ENCODE measurements at places on chromosomes 11 and 22.

GRCh38 chr22:33737662-33738061 is 182.6 kb downstream of the LARGE1 start:
- no peak for DNase-seq

- no peak for DNase-seq
These were observed 102.3 kb downstream of the NELL1 start for GRCh38 chr11:20771681-20772080.

DNA sequence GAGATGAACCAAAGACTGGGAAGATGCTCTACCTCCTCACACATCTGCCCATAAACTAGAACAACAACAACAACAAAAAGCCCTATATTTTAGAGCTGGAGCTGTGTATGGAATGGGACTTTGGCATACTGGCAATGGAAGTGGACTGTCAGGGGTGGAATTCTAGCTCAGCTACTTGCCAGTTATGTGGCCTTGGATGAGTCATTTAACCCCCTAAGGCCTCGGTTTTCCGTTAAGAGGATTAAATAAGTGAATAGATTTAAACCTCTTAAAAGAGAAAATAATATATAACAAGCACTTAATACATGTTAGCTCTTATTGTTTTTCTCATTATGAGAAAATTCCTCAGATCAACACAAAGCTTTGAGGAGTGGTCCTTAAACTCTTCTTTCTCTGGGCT is 195.0 kb downstream of the KIF18A start:
- no peak for DNase-seq

- no peak for DNase-seq
These were observed 116.2 kb upstream of the ALX4 start for GRCh38 chr11:44426119-44426518.

DNA sequence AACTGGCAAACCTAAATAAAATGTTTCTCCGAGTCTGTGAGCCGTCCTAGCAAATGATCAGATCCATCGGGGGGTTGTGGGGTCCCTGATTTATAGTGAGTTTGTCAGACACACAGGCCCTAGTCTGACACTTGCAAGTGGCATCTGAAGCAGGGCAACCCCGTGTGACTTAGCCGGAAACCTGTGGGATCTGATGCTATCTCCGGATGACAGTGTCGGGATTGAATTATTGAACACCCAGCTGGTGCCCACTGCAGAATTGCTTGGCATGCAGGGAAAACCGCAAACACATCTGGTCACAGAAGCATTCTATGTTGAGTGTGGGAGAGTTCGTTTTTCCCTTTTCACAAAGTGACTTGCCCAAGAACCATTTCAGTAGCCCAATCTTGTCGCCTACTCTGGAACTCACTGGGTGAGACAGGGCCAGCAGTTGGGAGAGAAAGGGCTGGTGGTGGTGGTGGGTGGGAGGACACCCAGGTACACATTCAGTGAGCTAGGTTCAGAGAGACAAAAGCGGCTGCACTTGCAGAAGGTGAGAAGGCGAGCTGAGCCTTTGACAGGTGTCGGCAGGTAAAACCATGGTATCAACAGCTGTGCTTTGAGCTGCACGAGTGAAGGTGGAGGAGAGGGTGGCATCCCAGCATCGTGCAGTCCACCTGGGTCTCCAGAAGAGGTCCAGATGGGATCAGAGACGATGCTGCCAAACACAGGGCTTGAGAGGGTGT is 33.7 kb upstream of the B3GAT1 start:
- no peak for DNase-seq

DNA sequence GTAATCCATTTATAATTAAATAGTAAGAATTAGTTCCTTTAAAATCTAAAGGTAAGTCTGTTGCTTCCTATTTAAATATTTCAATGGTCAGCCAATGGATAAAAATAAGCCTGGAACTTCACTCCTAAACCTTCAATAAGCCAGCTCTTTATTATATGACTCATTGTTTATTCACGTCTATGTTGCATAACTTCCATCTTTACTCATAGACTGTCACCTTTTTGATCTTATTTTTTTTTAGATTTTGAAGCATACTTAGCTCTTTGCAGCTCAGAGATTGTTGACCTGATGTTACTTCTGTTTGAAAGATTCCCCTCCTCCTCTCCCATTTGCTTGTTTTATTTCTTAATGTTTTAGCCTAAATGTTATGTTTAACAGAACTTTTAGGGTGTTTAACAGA is 1571.2 kb upstream of the RAG2 start:
- peak; percentile 89 for DNase-seq

GRCh38 chr11:707817-708420 is 1.9 kb downstream of the EPS8L2 start:
- no peak for DNase-seq

- no peak for DNase-seq
These were observed 9.5 kb downstream of the TTC28 start for GRCh38 chr22:28670161-28670560.

DNA sequence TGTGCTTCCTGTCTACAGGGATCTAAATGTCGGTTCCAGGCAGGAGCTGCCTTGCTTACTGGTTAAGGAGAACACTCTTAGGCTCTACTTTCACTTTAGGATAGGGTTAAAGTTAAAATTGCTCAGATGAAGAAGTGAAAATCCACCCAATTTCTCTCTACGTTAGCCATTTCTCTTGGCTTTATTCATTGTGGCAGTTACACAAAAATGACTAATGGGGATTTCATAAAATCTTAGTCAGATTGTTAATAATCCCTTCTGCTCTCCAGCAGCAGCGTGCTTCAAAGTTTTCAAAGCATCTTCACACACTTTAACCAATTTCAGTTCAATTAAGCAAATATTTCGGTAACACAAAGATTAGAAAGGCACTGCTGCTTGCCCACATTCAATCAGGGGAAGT is 58.4 kb upstream of the RCN1 start:
- peak; percentile 17 for DNase-seq

DNA sequence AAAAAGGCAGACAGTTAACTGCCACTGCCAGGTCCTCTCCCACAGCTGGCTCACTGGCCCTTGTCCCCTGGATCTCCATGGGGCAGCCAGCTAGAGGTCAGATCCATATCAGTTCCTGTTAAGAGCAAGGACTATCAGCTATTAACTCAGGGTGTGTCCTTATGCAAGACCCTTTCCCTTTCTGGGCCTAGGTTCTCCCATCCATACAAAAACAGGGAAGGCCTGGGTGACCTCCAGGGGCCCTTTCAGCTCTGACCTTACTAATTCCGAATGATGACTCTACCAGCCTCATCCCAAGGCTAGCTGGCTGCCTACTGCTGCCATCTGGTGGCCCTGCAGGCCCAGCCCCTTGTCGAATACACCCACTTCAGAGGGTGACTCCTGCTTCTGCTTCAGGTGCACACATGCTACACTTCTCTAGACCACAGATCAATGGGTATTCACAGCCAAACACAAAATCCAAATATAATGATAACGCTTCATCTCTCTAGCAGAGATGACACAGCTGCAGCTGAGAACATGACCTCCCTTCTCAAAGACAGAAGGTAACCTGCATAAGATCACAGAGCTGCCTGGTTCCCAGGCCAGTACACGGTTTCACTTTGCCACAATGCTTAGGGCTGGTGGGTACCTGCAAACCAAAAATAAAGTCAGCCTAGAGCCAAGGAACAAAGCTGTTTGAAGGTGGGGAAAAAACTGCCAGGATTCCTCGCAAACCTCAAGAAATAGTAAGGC is 34.1 kb downstream of the SERGEF start:
- peak; percentile 48 for DNase-seq

- DNase-seq = no peak
These were observed 42.7 kb downstream of the BCR start for GRCh38 chr22:23222793-23223568.

- no peak for DNase-seq
These were observed 5.7 kb upstream of the PVALB start for GRCh38 chr22:36822581-36822980.

DNA sequence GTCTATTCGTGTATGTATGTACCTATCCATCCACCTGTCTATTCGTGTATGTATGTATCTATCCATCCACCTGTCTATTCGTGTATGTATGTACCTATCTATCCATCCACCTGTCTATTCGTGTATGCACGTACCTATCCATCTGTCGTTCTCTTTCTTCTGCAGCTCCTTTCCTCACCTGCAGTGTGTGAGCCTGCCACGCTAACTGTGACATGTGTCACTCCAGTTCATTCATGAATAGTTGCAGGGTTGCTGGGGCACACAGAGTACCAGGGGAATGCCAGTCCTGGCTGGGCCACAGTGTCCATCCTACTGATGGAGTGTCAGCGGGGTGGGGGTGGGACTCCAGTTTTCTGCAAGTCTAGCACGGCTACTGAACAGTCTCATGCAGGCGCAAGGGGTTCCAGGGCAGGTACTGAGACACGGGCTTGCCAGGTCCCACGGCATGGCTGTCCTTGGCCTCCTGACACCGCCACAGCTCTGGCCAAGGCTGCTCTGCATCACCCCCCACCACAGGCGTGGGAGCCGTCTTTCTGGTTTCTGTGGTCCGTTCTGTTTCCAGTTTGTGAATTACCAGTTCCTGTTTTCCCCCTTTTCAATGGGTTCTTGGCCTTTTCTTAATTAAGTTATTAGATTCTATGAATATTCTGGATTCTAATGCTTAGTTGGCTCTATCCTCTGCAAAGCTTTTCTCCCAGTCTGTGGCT is 88.8 kb upstream of the CLDN5 start:
- DNase-seq = no peak

GRCh38 chr11:29780756-29781155 is 236.1 kb downstream of the KCNA4 start:
- DNase-seq = no peak

- DNase-seq = no peak
These were observed 75.8 kb downstream of the MORC2 start for GRCh38 chr22:30892731-30893221.

DNA sequence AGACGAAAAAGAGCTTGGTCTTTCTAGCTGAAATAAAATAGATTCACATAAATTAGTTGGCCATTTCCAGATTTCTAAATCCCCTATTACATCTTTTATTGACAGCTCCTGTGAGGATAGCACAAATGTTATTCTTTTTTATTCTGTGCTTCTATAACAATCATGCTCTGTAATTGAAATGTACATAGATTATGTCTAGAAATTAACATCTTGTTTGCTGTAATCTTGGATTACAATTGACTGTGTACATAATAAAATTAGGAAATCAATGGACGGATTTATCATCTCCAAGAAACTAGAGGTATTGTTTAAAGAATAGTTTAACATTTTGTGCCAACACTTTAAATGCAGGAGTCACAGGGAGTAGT is 31.2 kb downstream of the IMMP1L start:
- DNase-seq = no peak

DNA sequence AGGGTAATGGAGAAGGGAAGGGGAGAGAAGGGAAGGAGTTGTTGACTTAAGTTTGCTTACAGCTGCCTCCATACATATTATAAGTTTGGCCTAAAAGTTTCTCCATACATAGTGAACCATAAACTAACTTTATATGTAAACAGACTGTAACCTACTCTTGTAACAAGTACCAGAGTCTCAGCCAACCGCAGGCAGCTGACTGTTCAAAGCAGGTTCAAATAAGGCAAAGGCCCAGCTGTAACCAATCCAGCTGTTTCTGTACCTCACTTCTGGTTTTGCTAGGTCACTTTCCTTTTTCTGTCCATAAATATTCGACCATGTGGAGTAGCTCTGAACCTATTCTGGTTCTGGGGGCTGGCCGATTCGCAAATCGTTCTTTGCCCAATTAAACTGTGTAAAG is 591.2 kb downstream of the INSC start:
- no peak for DNase-seq

DNA sequence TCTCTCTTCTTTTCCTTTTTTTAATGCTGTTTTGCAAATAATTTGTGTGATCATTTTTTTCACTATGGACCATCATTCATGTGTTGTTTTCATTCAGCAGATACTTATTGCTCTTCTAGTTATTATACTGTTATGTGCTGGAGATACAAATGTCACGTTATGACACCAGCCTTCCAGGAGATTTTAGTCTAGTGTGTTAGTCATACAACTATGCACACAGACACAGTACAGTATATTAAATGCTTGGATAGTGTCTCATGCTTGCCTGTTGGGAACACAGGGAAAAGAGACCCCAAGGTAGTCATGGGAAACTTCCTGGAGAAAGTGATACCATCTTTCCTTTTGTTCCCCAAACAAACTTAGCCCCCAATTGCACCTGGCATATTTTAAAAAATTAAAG is 116.1 kb downstream of the UVRAG start:
- DNase-seq = peak; percentile 29

DNA sequence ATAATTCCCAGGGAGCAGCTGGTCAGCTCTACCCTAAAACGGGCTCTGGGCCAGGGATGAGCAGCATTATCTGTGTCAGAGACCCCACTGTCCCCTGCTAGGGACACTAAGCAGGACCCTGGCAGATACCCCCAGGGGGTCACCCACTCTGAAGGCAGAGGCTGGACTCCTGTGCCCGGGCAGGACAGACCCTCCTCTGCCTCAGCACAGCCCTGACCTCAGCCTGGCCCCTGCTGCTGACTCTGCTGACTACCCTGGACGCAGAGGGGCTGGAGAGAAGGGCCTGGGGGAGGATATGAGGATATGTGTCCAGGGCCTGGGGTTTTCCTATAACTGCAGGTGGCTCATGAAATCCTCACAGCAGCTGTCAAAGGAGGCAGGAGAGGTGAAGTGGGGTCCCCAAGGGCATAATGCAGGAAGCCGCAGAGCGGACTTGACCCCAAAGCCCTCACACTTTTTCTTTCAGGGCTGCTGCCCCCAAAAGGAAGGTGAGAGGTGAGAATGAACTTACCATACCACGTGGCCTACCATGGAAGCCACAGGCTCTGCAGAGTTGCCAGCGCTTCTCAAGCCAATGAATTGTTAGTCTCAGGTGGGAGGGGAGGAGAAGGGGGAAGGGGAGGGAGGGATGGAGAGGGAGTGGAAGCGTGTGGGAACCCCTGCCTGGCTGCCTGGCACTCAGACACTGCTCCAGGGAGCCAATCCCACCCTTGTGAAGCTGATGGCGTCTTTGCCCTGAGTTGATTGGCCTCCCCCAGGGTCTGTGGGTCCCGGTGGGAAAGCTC is 76.7 kb upstream of the WNT11 start:
- DNase-seq = no peak

- no peak for DNase-seq
These were observed 40.9 kb upstream of the ARFGAP3 start for GRCh38 chr22:42897960-42898359.

DNA sequence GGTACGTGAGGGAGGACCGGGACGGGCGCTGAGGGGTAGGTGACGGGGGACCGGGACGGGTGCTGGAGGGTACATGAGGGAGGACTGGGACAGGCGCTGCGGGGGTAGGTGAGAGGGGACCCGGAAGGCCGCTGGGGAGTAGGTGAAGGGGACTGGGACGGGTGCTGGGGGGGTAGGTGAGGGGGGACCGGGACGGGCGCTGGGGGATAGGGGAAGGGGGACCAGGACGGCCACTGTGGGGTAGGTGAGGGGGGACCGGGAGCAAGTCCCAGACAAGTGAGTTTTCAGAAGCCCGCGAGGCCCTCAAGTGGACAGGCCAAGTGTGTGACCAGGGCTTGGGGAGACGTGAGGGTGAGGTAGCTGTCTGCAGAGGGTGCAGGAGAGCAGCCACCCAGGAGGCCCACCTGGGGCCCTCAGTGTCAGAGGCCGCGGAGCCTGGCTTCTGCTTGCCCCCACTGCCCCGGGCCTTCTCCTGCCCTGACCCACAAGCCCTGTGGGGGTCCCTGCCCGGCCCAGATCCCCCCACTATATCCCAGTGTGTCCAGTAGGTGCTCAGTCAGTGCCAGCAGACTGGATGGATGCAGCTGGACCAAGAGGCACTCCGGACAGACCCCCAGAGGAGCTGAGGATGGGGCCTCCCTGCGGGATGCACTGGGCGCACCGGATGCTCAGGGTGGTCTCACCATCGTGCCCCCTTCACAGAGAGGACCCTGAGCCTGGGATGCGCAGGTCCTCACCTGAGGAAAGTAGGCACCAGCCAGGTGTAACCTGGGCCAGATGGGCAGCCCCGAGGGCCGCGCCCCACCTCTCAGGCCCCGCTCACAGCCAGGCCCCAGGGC is 44.2 kb upstream of the TH start:
- DNase-seq = no peak

GRCh38 chr11:10657308-10658271 is 36.0 kb downstream of the IRAG1 start:
- DNase-seq = no peak
